ENCODE measurements at places on chromosomes 3 and 15. TPM values are rescaled to one million over a fixed set of nuclear protein-coding genes. Genes with fewer than 3 reads are reported as not detected.

KLF15 gene
- polyA plus RNA-seq: 8.5 TPM

BNC1 gene
- 75.4 TPM for polyA plus RNA-seq

SLC22A14 gene
- polyA plus RNA-seq: 11.9 TPM

FBXW12 gene
- polyA plus RNA-seq: 0.98 TPM

FETUB gene
- polyA plus RNA-seq: 2.4 TPM

ADAMTS7 gene
- polyA plus RNA-seq: 5.7 TPM

ITGA11 gene
- 6.6 TPM for polyA plus RNA-seq

XIRP1 gene
- polyA plus RNA-seq: 2.8 TPM

PIGZ gene
- 3.0 TPM for polyA plus RNA-seq

- DNase-seq: no peak
- no peak overlapping the region for H3K27ac ChIP-seq
- H3K27me3 ChIP-seq: no peaks in the 10 kb centered on the region
- no peaks in the 10 kb centered on the region for H3K4me1 ChIP-seq
- no peak overlapping the region for H3K4me3 ChIP-seq
Observed at GRCh38 chr3:180142041-180142440, 105.3 kb upstream of the PEX5L start.

DNA sequence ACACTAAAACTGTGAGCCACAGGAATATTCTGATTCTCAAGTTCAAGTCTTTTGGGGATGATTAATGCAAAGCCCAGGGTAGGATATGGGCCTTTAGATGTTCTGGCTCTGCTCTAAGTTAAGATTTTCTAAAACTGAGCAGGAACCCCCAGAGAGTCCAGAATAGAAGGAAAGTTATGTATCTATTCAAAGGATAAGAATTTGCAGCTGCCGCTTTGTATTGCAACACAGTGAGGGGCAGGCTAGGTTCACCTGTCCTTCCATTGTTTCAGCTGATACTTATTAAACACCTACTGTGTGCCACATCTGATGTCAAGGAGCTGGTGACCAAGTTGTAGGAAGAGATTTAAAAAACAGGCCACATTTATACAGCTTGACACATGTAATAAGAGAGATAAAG is 290.4 kb downstream of the MAGI1 start:
- H3K4me1 ChIP-seq: no peaks in the 10 kb centered on the region
- H3K27me3 ChIP-seq: no peaks in the 10 kb centered on the region
- H3K4me3 ChIP-seq: no peak overlapping the region
- no peak for DNase-seq
- H3K27ac ChIP-seq: no peak overlapping the region
- no peaks in the 10 kb centered on the region for H3K36me3 ChIP-seq

GRCh38 chr15:92839696-92840095 is 60.4 kb upstream of the CHD2 start:
- no peak for DNase-seq
- H3K36me3 ChIP-seq: no peaks in the 10 kb centered on the region
- H3K27ac ChIP-seq: no peak overlapping the region
- H3K4me1 ChIP-seq: no peaks in the 10 kb centered on the region
- H3K4me3 ChIP-seq: no peak overlapping the region

DNA sequence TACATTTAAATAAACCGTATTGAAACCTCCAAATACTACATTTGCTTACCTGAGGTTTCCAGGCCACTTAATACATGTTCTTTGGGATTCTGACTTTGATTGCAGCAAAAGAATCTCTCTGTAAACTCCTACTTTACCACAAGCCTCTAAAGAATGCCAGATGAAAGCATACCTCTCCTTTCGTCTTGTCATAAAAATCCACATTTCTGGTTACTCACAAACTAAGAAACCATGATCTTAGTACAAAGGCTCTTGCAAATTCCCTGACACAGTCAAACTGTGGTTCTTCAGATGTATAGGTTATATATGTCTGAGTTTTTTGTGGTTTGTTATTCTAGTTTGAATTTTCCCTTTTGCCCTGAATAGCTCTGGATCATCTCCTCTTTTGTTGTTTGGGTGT is 188.4 kb downstream of the RAP2B start:
- no peaks in the 10 kb centered on the region for H3K36me3 ChIP-seq
- no peak overlapping the region for H3K4me3 ChIP-seq
- peaks cover 7% of the 10 kb centered on the region for H3K4me1 ChIP-seq
- H3K27ac ChIP-seq: no peak overlapping the region
- H3K27me3 ChIP-seq: no peaks in the 10 kb centered on the region

DNA sequence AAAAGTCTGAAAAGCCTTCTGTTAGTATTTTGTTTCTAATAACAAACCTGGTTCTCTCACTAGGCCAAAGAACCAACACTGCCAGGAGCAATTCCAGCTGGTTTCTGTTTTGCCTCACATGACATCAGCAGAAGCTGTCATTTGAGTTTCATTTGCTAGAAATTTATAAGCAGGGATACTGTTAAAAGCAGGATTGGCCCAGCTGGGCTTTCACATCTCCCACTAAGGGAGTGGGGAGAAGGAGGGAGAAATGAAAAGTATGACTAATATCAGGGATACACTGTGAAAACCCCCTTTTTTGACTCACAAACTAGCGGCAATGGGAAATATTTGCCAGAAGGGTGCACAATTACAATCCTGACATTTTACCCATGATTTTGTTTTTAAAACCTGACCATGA is 5.3 kb downstream of the CCDC80 start:
- no peaks in the 10 kb centered on the region for H3K36me3 ChIP-seq
- no peak overlapping the region for H3K27ac ChIP-seq
- no peak for DNase-seq
- no peak overlapping the region for H3K4me3 ChIP-seq

GRCh38 chr3:142366434-142366833 is 81.4 kb downstream of the XRN1 start:
- H3K4me3 ChIP-seq: no peak overlapping the region

DNA sequence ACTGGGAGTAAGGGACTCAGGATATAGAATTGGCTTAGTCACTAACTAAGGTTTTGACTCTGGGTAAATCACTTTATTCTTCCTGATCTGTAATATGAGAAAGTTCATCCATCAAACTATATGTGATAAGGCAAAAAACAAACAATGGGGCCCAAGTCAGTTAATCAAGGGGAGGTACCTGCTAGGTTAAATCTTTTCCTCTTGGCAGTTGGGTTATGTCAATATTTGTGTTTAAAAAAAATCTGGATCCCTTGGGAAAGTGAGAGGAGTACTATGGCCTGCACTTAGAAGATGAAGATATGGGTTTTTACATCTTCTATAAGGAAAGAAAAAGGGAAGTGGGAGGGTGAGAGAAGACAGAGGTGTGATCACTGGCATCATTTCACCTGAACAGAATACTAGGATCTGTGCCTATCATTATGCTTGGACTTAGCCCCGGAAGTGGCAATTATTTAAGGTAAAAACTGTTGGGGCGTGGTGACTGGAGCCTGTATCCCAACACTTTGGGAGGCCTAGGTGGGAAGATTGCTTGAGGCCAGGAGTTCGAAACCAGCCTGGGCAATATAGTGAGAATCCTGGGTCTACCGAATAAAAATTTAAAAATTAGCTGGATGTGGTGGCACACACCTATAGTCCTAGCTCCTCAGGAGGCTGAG is 2.8 kb upstream of the SLC28A2 start:
- no peaks in the 10 kb centered on the region for H3K27me3 ChIP-seq
- H3K4me3 ChIP-seq: no peak overlapping the region
- no peak for DNase-seq
- no peaks in the 10 kb centered on the region for H3K36me3 ChIP-seq
- no peaks in the 10 kb centered on the region for H3K4me1 ChIP-seq

DNA sequence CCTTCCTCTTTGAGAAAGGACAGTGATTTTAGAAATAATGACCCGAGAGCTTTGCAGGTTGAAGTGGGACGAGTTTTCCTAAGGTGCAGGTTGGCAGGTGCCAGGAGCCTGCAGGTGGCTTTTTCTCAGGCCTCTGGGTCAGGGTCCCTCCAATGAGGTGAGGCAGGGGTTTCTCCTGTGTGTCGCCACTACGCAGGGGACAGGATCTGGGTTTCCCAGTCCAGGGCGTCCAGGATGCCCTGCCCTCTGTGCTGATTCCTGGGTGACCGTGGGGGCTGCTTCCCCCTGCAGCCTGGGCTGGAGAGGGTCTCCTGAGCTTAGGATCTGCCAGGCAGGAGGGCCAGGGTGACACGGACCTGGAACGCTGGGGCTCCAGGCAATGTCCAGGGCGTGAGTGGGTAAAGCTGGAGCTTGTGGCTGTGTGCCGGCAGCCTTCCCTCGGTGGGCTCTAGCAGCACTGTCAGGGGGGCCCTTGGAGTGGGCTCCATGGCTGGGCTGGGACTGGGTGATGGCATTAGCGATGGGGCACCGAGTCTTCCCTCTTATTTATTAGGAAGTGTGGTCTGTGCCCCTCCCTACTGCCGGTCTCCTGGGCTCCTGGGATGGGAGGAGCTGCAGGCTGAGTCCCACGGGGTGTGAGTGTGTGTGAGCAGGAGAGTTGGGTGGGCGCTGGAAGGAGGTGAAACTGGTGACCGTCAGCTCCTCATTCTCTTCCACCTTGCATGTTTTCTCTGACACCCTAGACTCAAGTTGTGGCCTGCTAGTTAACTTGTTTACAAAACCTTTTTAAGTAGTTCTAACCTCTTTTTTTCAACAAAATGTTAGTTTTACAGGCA is 1.8 kb downstream of the APBA2 start:
- no peak overlapping the region for H3K4me3 ChIP-seq
- H3K4me1 ChIP-seq: peaks cover 4% of the 10 kb centered on the region
- DNase-seq: no peak
- H3K36me3 ChIP-seq: no peaks in the 10 kb centered on the region

DNA sequence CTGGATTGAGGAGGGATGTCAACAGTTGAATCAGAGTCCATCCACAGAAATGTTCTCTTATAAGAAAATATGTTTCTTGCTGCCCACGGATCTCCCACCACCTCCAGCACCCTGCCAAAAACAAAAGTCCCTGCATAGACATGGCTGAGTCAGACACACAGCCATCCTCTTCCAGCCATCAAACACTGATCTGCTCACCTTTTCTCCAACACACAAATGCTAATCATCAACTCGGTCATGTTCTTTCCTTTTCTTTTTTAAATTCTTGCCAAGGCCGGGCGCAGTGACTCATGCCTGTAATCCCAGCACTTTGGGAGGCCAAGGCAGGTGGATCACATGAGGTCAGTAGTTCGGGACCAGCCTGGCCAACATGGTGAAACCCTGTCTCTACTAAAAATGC is 110.7 kb upstream of the IL12A start:
- DNase-seq: no peak
- H3K4me3 ChIP-seq: no peak overlapping the region
- no peak overlapping the region for H3K27ac ChIP-seq
- no peaks in the 10 kb centered on the region for H3K4me1 ChIP-seq
- no peaks in the 10 kb centered on the region for H3K36me3 ChIP-seq

DNA sequence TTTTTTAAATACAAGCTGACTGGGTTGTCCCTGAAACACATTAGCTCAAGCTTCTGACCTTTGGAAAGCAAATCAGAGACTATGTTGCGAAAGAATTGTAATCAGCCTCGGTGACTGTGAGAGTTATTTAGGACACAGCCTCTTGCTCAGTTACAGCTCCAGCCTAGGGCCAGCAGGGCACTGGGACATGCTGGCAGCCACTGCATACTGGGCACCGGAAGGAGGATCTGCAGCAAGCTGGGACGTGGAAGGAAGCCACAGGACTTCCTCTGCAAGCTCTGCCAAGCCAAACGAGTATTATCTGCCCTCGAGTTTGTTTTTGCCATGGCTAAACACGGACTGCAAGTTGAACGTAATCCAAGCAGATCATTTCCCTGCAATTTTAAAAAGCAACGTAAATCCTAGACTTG is 24.4 kb upstream of the COPG1 start:
- H3K36me3 ChIP-seq: no peaks in the 10 kb centered on the region
- peaks cover 15% of the 10 kb centered on the region for H3K4me1 ChIP-seq
- DNase-seq: peak; percentile 91
- no peak overlapping the region for H3K4me3 ChIP-seq
- no peaks in the 10 kb centered on the region for H3K27me3 ChIP-seq

GRCh38 chr3:17514597-17514996 is 227.8 kb downstream of the TBC1D5 start:
- no peaks in the 10 kb centered on the region for H3K36me3 ChIP-seq
- no peaks in the 10 kb centered on the region for H3K27me3 ChIP-seq
- no peaks in the 10 kb centered on the region for H3K4me1 ChIP-seq
- no peak for DNase-seq
- no peak overlapping the region for H3K4me3 ChIP-seq

- no peak overlapping the region for H3K27ac ChIP-seq
- H3K4me1 ChIP-seq: no peaks in the 10 kb centered on the region
- H3K4me3 ChIP-seq: no peak overlapping the region
- no peaks in the 10 kb centered on the region for H3K36me3 ChIP-seq
- DNase-seq: no peak
Observed at GRCh38 chr3:131619821-131620220, 117.0 kb upstream of the MRPL3 start.

GRCh38 chr15:57440799-57441198 is 64.5 kb downstream of the CGNL1 start:
- DNase-seq: no peak
- no peak overlapping the region for H3K4me3 ChIP-seq
- H3K36me3 ChIP-seq: no peaks in the 10 kb centered on the region
- H3K27ac ChIP-seq: no peak overlapping the region
- no peaks in the 10 kb centered on the region for H3K27me3 ChIP-seq

- peaks cover 7% of the 10 kb centered on the region for H3K4me1 ChIP-seq
- no peak for DNase-seq
- H3K27ac ChIP-seq: no peak overlapping the region
Observed at GRCh38 chr3:54954521-54954920, 26.7 kb upstream of the LRTM1 start.

DNA sequence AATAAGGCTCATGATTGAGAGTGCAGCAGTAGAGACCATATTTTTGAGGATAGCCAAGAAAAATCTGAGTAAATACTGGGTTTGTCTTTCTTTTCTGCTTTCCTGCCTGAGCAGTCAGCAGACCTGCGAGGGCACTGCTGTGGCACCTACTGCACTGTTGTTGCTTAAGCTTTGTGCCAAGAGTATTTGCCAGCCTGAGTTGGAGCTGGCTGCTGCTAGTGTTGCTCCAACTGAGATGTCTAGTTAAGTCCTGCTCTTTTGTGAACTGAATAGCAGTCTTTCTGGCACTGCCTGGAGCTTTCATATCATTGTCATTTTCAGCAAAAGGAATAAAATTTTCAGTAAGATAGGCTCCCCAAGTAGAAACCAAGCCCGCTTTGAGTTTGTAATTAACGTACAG is 214.5 kb upstream of the P2RY1 start:
- H3K4me3 ChIP-seq: no peak overlapping the region
- peaks cover 13% of the 10 kb centered on the region for H3K4me1 ChIP-seq
- no peak overlapping the region for H3K27ac ChIP-seq
- DNase-seq: peak; percentile 36
- H3K27me3 ChIP-seq: no peaks in the 10 kb centered on the region

DNA sequence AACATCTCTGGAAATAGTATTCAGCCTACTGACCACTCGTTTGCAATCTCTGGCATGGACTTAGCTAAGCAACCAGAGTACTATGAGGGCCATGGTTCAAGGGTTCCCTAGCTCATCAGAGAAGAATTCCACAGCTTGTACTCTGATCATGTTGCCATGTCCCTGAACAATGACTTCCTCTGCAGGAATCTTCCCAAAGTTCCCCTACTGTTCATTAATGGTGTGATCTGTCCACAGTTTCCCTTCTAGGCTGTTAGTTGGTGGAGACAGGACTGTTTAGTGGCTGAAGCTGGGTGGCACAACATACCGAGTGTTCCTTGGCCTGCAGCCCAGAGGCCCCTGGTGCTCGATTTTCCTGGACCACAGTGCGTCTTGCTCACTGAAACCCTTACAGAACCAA is 44.4 kb upstream of the GALNT15 start:
- H3K36me3 ChIP-seq: no peaks in the 10 kb centered on the region
- DNase-seq: no peak
- no peak overlapping the region for H3K27ac ChIP-seq
- no peaks in the 10 kb centered on the region for H3K4me1 ChIP-seq
- no peaks in the 10 kb centered on the region for H3K27me3 ChIP-seq

- no peaks in the 10 kb centered on the region for H3K27me3 ChIP-seq
- peaks cover 11% of the 10 kb centered on the region for H3K4me1 ChIP-seq
- H3K36me3 ChIP-seq: no peaks in the 10 kb centered on the region
- H3K4me3 ChIP-seq: no peak overlapping the region
- H3K27ac ChIP-seq: no peak overlapping the region
- DNase-seq: no peak
Observed at GRCh38 chr3:71721651-71722157, 3.5 kb downstream of the EIF4E3 start.

Data from testis (tissue), 5 donors.